SK-N-SH treated with all-trans-retinoic acid at 6 μM for 48 hours (cell line): ENCODE measurements at places on chromosomes 16 and 17.

DNA sequence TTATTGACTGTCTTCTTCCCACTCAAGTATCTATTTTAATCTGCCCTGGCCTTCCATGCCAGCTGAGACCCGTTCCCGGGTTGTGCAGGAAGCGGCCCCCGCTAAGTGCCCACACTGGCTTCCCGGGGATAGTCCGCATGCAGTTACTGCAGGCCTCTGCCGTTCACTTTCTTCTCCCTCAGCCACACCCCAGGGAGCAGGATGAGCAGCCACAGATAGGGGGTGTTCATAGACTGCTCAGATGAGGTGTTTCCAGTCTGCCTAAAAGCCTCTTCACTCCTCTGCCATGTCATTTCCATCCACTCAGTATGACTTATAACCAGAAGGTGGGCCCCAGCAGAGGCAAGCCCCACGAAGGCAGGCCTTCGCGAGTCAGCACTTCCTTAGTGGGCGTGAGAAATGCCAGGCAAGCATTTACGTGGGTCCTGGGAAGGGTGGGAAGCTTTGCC lies 7.7 kb downstream of the MED9 start:
- no peak for ATAC-seq

DNA sequence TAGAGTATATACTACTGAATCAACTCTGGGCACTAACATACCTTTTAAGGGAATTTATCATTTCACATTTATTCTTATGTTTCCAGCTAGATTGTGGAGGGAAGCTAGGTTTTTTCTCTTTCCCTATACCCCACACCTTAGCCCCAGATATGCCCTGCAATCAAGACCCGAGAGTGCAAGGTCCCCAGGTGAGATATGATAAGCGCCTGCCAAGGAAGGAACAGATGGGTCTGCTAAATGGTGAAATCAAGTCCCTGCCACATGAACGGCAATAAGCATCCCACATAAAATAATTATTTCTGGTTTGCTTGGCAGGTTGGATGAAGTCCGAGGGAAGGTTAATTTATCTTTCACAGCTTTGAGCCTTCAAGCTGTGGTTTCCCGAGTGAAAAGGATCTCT lies 195.5 kb downstream of the TOX3 start:
- no peak for ATAC-seq

GRCh38 chr17:46028981-46029565 lies 30.0 kb downstream of the STH start:
- ATAC-seq: no peak

- peak; percentile 42 for ATAC-seq
Observed at GRCh38 chr17:67602974-67603373, 114.8 kb upstream of the NOL11 start.

DNA sequence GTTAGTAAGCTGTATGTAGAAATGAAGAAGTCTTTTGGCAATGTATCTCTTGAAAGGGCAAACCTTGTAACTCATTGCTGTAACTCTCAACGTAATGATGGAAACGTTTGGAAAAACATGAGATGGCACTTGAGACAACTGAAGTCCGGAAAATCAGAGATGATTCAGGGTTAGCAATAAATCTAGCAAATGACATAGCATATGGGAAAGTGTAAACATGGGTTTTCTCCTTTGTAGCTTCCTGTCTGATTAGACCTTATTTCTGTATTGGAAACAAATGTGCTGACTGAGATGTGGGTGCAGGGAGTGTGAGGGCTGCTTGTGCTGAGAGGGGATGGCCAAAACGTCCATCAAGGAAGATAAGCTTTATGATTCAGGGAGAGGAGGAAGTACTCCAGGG lies 110.7 kb upstream of the FAM20A start:
- no peak for ATAC-seq

- peak; percentile 42; the same call in 1 of the 3 replicates for ATAC-seq
Observed at GRCh38 chr17:82823004-82823403, 16.8 kb downstream of the ZNF750 start.

- ATAC-seq: no peak
Observed at GRCh38 chr17:40171750-40172149, 5.5 kb upstream of the RAPGEFL1 start.

DNA sequence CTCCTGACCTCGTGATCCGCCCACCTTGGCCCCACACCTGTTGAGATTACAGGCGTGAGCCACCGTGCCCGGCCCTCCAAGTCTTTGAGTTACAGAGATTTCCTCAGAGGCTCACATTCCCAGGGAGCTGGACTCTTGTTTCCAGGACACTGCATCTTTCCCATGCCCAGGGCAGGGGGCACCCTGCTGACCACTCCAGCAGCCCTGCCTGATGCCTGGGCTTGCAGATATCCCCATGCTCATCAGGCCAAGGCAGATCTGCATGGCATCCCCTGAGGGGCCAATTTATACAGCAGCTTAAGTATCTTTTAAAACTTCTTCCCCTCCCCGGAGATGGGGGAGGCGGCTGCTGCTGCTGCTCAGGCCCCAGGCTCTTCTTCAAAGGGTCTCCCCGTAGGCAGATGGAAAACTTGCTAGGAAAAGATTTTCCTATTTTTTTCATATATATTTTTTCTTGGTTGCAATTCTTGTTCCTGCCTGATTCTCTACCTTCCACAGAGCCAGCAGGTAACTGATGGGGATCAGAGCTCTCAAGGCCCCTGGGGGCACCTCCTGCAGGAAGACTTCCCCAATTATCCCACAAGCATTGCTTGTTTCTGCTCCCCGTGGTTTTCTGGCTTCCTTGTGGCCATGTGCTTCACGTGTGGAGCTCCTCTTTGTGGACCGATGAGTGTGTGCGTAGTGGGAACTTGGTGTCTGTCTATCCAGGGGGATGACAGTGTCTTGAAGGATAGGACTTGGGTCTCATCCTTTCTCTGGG lies 102.2 kb upstream of the SDK2 start:
- no peak for ATAC-seq

GRCh38 chr17:34847938-34848337 lies 113.3 kb downstream of the CCT6B start:
- no peak for ATAC-seq

DNA sequence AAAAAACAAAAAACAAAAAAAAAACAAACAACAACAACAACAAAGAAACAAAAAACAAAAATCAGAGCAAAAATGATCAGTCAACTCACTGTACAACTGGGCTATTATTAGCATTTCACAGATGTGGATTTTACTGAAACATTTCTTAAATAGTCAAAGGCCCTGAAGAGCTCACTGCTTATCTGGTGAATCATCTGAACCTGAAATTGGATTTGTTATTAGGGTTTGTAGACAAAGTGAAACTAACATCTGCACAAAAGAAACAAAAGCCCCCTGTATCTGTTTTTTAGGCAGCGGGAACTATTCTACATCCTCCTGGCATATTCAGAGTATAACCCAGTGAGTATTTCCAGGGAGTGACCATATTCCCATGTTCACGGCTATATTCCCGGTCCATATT lies 32.6 kb upstream of the KSR1 start:
- no peak for ATAC-seq

DNA sequence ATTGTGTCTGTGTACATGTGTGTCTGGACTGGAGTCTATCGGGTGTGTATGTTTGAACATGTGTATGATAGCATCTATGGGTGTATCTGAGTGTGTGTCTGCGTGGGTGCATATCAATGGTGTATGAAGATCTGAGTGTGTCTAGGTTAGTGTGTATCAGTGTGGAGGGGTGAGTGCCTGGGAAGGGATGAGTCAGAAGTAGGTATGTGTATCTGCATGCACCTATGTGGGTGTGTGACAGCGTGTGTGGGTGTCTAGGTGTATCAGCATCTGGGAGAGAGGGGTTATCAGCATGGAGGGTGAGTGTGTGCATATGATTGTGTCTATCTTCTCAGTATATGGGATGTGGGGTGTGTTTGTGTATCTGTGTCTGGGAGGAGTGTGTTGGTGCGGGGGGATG lies 58.2 kb upstream of the LHX1 start:
- ATAC-seq: no peak
